ENCODE measurements at places on chromosomes 6 and 20.

GRCh38 chr6:141483598-141484061, 649.1 kb upstream of the GJE1 start:
- peak; percentile 83 for DNase-seq

- DNase-seq = no peak
Measured at GRCh38 chr6:74654296-74654695, 551.6 kb downstream of the COL12A1 start.

- no peak for DNase-seq
Measured at GRCh38 chr6:17957904-17958620, 29.4 kb downstream of the KIF13A start.

DNA sequence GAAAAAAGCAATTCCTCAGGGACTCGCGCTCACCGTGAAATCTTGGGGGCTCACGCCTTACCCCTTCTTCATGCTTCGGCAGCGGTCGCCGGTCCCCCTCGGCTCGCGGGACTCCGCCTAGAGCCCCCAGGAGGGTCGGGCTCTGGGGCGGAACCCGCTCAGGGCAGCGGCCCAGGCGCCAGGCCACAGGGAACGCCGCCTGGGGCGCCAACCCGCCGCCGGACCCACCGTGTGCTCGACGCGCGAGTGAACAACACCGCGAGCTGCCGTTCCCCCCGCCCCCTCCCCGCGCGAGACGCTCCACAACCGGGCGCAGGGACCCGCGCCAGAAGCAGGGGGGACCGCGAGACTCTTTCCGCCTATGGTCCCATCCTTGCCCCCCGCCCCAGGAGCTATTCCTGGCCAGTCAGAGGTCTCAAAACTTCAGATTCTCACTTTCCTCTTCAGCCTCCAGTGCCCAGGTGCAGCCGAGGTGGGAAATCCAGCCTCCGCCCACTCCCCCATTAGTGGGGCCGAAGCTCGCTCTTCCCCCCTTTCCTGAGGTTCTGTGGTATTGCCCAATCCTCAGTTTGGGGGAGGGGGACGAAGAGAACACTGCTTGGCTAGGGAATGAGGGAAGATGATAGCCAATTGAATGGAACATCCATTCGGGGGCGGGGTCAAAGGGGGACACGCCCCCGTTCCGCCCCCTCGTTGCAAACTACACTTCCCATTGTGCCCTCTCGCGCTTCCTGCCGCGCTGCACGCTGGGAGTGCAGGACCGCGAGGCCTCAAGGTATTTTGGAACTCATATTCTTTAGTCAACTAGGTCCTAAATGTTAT, at the start of gene WASF1:
WASF1 (minus strand) TSS at position 265 of the 822 bp plus-strand sequence. CDS start 52,069 bp downstream, outside the sequence.
- peak; percentile 95 for DNase-seq

DNA sequence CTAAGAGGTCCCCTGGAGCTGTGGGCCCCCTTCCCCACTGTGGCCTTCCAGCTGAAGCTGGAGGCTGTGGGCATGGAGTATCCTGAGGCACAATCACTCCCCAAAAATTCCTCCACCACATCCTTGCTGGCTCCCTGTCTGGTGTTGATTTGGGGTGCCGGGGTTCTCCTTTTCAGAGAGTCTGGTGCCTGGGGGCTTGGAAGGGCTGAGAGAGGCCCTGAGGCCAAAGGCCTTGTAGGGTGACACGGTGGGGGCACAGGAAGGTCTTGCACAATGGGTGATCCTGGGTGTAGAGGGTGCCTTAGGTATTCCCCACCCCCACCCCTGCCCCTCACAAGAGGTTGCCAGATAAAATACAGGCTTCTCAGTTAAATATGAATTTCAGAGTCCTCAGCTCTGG, 33.2 kb upstream of the VEGFA start:
- no peak for DNase-seq

GRCh38 chr6:19024737-19025136, 637.6 kb downstream of the RNF144B start:
- DNase-seq = peak; percentile 52
